HS-5 (cell line): ENCODE measurements at places on chromosomes 12 and 14.

DNA sequence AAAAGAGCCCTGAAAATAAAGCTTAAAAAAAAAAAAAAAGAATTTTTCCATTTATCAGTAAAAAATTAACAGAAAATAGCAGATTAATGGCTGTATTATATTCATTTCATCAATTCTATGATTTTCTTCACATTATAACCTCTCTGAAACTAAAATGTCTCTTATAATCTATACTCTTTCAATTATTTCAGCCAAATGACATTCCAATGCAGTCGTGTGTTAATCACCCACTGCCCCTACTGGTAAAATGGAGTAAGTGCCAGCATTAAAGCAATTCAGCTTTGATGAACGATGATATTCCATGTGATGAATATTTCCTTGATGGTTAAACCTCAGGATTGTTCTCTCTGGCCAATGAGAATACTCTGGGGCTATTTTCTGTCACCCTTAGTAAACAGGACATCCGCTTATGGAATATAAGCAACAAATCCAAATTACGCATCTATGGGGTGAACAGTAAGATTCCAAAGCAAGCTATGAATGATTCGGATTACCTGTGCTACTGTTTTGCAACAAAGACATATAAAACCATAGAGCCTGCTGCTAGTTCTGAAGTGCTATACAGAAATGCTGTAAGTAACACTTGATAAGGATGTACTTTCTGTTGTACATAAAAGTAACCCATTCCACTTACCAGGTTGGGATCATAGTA, 20.3 kb upstream of the SYCP3 start:
- DNase-seq = peak; percentile 15

- DNase-seq = no peak
Measured at GRCh38 chr12:28034271-28034670, 61.7 kb upstream of the PTHLH start.

GRCh38 chr14:105486974-105487448, 325 bp downstream of the CRIP1 start:
- DNase-seq = no peak

DNA sequence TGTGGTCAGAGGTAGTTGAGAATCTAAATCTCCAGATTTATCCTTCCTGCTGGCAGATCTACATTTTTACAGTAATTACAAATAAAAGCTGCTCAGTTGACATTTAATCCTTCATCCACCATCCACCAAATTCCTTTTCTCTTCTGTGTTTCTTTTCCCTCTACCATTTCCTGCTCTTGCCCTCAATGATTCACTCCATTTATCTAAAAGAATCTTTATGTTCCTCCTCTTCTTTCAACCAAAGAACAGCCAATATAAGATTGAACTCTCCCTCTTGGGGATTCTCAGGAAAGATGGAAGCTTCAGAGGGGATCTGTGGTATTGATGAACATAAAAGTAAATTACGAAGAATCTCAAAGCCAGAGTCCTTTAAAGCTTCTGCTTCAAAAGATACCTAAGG, 4.4 kb downstream of the MAP4K5 start:
- DNase-seq = no peak

DNA sequence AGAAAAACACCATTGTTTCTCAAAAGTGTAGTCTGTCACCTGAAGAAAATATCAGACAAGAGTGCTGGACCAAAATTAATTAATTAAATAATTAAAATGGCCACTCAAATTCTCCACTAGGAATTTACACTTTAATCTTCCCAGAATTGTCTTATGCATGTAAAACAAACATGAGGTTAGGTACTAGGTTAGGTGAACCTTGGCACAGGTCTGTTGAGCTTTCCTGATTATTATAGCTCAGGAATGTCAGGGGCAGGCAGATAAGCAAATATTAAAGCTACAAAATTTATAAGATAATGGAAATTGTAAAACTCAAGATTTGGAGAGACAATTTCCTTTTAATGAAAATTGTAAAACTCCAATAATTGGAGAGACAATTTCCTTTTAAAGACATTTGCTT, 253.2 kb downstream of the BMP4 start:
- DNase-seq = no peak

- DNase-seq = no peak
Measured at GRCh38 chr14:62670526-62670925, 374.7 kb downstream of the KCNH5 start.

DNA sequence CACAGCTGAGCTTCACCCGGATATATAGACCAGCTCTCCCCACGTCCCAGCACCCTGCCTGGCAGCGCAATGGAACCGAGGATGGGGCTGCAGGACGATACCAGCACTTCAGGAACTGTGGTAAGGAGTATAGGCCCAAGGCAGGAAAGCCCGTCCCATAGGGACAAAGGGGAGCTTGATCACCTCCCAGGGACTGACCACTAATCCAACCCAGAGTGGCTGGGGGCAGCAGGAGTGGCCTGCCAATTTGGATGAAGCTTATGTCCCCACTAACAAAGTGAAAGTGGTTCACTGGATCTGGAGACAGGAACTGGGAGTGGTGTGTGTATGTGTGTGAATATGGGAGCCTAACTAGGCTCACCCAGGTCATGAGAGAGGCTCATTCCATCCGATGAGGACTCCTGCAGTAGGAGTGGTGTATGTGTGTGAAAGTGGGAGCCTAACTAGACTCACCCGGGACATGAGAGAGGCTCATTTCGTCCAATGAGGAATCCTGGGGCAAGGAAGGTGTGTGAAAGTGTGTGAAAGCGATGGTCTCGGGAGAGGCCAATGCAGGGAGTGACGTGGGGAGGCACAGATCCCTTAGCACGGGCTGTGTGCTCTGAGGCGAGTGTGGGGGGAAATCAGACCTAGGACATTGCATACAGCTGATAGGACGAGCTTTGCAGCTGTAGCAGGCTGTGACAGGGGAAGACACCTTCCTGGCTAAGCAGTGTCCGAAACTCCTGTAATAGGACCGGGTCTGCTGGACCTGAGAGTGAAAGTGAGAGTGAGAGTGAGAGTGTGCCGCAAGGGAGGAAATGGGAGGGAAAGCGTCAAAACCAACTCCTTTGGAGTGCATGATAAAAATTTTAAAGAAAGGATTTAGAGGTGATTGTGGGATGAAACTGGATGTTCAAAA, 25.7 kb downstream of the KLRK1 start:
- no peak for DNase-seq

DNA sequence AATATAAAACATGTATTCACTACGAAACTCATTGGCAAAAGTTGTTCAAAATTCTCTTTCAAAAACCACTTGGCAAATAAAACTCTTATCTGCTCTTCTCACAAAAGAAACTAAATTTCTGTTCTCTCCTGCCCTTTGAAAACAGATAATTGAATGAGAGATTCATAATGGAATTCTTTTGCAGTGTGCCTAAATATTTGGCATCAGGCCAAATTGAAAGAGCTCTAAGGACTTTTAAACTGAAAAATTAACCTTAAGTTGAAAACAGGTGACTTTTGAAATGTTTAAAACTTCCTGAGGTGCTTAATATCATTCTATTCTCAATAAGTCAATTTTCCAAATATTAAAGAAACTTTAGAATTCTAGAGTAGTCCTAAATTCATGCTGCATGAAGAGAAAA, 136.4 kb downstream of the FSCB start:
- DNase-seq = no peak

DNA sequence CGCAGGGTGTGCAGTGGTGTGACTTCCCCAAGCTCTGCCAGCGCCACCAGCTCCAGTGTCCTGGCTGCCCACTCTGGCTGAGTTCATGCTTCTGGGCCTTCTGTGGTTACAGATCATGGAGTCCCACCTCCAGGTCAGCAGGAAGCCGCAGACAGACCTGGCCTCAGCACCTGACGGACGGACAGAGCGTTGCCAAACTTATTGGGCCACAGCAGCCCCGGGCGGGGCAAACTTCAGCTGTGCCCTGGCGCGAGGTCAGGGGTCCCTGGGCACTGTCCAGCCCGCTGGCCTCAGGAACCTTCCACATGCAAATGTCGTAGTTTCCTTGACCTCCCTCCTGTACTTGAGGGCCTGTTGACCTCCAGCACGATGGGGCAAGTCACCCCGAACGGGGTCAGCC, 11.2 kb downstream of the GPR132 start:
- DNase-seq = no peak

- DNase-seq = no peak
Measured at GRCh38 chr14:64265222-64265621, 28.9 kb downstream of the ESR2 start.

DNA sequence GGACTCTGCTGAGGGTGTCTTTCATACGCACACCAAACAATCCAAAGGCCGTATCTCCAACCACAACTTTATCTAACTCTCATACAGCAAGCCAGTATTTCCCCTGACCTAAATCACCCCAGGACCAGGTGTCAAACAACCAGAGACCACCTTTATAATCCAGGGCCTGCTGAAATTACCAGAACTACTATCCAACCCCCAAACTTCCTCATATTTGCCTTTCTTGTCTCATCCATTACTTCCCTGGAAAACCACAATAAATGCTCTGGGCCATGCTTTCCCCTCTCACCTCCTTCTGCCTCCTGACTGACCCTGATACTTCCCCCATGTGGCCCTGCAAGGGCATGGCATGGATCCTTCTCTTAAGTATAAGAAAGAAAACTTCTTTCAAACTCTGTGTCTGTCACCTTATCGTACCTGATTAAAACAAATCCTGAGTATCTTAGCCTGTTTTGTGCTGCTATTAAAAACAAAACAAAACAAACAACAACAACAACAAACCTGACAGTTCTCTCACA, 44.7 kb upstream of the CRACR2A start:
- no peak for DNase-seq

DNA sequence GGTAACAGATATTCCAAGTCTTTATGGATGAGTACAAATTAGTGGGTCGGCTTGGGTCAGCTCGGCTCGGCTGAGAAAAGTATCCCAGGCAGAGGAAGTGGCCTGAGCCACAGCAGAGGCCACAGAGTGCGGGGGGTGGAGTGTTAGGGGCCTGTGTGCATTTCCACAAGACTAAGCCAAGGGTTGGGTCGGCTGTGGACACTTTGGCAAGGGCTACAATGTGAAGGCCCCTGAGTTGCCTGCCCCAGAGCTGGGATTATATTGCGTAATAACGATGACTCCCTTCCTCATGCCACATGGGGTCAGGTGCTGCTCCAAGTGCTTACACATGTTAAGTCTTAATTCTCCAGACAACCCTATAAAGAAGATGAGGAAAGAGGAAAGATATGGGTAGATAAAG, 11.4 kb downstream of the EVL start:
- DNase-seq = peak; percentile 50

DNA sequence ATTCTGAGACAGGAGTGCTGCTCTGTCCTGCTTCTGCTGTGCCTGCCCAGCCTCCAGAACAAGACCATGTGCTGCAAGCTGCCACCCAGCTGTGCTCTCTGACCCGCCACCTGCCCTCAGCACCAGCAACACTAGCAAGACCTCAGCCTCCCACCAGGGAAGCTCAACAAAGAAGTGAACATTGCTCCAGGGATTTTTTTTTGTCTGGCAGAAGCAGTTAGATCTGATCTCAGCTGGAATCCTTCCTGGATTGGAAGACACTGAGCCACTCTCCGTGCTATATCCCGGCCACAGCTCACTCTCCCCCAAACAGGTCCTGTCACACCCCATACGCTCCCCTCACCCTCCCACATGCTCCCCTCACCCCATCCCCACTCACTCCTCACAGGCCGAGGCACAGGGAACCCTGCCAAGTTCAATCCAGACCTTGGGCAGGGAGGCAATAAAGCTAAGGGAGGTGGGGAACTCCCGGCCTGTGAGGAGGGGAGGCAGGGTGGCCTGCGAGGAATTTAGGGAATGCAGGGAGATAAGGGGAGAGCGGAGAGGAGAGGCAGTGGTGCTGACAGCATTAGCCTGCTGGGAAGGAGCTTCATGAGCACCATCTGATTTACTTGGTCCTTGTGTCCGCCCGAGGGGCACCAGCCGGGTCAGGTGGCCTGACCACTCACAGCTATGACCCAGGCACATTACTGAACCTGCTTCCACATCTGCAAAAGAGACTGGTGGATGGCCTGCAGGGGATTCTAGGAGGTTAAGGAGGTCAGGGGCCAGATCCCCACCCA, 29.7 kb downstream of the CCDC85C start:
- DNase-seq = no peak
